ENCODE measurements at places on chromosomes 3 and 15.

GRCh38 chr3:23430781-23431398 lies 227.8 kb downstream of the UBE2E2 start:
- DNase-seq: no peak

DNA sequence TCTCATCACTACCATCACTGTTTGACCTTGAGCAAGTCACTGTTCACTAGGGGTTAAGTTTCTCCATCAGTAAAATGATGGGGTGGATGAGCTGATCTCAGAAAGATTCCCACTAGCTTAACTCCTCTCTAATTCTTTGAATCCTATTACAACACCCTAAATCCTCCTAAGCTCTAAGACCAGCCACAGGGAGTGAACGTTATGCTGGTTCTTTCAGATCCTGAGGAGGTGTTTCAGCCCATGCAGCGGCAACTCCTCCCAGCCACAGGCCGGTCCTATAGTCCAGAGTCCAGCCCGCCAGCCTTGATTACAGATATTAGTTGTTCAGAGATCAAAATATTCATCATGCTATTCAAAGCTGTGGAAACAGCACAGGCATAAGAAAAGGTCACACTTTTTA lies 15.1 kb downstream of the MB21D2 start:
- no peak for DNase-seq

GRCh38 chr3:32419742-32420125 lies 28.1 kb downstream of the CMTM7 start:
- no peak for DNase-seq

DNA sequence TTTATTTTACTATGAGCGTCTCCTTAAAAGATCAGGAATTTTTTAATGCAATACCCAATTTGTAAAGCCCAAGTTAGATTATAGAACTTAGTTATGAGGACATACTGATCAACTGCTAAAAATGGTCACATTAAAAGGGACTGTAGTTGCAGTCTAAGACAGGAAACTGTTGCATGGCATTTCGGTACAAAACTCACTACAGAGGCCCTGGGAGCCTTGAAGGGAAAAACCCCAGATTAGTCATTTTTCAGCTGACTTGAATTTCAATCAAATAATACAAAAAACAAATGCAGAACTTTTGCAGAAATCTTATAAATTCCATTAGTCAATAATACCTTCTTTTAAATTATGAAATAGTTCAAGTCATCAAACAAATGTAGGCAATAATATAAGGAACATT lies 6.9 kb upstream of the PTX3 start:
- no peak for DNase-seq

DNA sequence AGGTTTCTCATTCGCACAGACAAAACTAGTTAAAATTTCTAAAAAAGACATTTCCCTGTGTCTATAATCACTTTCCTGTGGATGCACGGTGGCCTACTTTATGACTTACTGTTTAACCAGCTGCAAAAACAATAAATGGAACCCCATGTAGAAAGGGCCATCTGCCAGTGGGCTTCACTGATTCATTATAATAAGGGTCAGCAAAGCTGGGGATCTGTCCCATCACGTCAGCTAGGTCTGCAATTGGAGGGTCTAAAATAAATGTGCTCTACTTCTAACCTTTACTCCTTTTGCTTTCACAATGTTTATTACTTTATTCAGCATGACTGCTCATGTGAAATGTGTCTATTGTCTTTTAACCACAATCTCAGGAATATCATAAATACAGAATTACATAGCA lies 43.1 kb upstream of the NMD3 start:
- no peak for DNase-seq

All from HuH-7.5 (cell line).